ENCODE measurements at places on chromosomes 6 and 20.

DNA sequence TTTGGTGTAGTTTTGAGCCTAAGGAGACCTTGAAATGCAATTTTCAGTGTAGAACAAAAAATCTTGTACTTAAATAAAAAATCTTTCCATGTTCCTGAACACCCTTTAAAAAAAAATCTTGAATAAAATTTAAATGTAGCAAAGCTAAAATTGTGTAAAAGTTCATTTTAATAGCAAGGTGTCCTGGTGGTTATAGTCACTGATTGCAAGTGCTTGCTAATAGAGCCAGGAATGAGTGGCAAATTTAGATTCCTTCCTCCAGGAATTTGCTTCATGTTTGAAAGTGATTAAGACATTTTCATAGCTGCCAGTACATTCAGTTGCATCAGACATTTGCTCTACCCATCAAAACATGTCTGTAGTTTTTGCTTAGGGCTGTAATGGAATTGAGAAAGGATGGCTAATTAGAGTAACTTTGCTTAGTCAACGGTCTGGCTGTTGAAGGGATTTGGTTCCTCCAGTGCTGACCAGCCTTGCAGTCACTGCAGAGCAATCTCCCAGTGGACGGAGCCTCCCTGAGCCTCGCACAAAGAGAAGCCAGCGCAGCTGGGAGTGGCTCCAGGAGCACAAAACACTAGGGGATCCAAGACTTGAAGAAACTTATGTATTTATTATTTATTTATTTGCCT, 36.5 kb downstream of the AKAP12 start:
- DNase-seq = no peak

GRCh38 chr20:4086771-4087687, 71.7 kb upstream of the RNF24 start:
- no peak for DNase-seq

DNA sequence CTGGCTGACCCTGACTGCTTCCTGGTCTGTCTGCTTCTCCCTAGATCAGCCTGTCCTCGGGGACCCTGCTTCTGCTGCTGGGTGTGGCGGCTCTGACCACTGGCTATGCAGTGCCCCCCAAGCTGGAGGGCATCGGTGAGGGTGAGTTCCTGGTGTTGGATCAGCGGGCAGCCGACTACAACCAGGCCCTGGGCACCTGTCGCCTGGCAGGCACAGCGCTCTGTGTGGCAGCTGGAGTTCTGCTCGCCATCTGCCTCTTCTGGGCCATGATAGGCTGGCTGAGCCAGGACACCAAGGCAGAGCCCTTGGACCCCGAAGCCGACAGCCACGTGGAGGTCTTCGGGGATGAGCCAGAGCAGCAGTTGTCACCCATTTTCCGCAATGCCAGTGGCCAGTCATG, 6.3 kb downstream of the NRSN2 start:
- no peak for DNase-seq

DNA sequence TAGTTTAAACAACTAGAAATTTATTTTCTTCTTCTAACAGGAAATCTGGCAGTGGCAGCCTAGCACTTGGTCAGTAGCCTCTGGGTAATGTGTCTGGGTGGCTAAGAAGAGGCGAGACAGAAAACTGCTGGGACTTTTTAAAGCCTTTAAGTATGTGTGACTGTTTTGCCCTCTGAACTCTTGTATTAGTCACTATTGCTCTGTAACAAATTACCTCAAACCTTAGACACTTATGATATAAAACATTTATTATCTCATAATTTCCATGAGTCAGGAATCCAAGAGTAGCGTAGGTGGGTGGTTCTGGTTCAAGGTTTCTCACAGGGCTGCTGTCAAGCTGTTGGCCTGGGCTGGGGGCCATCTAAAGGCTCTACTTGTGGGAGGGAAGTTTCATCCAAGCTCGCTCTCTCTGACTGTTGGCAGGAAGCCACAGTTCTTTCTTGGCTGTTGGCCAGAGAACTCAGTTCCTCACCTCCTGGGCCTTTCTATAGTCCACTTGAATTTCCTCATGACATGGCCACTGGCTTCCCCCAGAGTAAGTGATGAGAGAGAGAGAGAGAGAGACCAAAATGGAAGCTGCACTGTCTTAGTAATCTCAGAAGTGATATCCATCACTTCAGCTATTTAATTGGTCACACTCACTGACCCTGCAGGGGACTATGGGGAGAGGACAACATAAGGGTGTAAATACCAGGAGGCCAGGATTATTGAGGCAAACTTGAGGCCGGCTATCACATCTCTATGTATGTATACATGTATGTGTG, 17.4 kb upstream of the TBC1D22B start:
- DNase-seq = peak; percentile 89

- no peak for DNase-seq
Observed at GRCh38 chr20:18313411-18313810, 25.1 kb downstream of the ZNF133 start.

GRCh38 chr6:23180504-23181293, 611.3 kb downstream of the HDGFL1 start:
- DNase-seq = peak; percentile 94

DNA sequence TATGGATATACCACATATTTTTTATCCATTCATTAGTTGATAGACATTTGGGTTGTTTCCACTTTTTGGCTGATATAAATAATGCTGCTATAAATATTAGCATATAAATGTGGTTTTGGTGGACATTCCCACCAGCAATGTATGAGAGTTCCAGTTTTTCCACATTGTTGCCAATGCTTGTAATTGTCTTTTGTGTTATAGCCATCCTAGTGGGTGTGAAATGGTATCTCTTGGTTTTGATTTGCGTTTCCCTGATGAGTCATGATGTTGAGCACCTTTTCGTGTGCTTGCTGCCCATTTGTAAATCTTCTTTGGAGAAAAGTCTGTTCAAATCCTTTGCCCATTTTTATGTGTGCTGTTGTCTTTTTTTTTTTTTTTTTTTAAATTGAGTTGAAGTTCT, 54.4 kb downstream of the DHX35 start:
- no peak for DNase-seq

- DNase-seq = no peak
Observed at GRCh38 chr6:27053738-27054137, 193.8 kb upstream of the PRSS16 start.

GRCh38 chr6:8707956-8708772, 272.8 kb upstream of the SLC35B3 start:
- DNase-seq = peak; percentile 64

DNA sequence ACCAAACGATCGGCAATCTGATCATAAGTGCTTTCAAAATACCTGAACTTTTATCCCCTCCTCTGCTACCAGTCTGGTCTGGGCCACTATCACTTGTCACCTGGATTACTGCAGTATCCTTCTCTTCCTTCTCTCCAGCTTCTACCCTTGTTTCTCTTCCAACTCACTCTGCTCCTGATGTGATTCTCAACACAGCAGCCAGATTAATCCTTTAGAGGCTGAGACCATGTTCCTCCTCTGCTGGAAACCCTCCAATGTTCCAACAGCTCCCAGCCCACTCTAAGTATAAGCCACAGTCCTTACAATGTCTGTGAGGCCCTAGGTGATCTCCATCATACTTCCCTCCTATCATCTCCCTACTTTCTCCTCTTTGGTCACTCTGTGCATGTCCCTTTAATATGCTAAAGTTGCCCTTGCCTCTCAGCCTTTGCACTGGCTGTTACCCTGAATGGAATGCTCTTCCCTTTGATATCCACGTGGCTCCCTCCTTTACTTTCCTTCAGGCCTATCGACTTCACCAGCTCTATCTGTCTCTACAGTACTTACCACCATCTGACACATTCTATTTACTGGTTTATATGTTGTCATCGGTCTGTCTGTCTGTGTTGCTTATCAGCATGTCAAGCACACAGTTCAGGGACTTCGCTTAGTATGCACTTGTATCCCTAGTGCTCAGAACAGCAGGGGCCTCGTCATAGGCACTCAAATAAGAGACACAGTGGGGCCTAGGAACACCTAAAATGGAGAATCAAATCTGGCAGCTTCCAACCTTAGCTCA, 35.0 kb upstream of the RNF24 start:
- DNase-seq = no peak

DNA sequence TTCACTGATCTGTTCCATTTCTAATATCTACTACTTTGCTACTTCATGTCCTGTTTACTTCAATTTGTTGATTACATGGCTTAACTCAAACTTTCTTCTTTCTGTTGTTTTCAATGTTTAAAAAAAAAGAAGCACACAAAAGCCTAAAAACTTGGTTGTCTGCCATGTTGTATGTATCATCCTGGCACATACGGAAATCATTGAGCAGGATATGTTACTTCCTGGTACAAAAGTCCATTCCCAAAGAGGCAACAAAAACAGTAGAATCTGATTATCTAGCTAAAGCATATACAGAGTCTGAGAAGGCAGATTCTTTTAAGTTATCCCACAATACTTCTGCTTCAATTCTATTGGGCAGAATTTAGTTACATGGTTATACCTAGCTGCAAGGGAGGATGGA, 14.5 kb upstream of the COL12A1 start:
- no peak for DNase-seq

GRCh38 chr20:38373898-38374297, 27.6 kb downstream of the LBP start:
- no peak for DNase-seq

DNA sequence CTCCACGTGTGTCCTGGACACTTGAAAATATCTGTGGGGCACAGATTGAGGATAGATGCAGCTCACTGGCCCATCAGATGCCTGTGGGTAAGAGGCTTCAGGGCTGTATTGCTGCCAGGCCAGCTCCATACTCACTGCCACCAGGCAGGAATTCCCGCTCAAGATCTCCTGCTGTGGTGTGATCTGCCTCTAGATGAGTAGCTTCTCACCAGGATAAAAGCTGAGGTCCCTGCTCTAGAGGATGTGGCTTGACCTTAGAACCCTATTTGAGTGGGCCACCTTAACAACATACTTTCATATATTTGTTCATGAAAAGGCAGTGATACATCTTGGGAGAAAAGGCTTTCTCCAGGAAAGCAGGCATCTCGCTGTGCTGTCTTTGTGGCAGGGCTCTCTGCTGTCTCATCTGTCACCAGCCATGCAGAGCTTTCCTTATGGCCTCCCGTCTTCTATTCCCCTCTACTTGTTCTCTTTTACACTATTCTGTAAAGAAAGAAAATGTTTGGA, 165.7 kb upstream of the RNF217 start:
- no peak for DNase-seq

DNA sequence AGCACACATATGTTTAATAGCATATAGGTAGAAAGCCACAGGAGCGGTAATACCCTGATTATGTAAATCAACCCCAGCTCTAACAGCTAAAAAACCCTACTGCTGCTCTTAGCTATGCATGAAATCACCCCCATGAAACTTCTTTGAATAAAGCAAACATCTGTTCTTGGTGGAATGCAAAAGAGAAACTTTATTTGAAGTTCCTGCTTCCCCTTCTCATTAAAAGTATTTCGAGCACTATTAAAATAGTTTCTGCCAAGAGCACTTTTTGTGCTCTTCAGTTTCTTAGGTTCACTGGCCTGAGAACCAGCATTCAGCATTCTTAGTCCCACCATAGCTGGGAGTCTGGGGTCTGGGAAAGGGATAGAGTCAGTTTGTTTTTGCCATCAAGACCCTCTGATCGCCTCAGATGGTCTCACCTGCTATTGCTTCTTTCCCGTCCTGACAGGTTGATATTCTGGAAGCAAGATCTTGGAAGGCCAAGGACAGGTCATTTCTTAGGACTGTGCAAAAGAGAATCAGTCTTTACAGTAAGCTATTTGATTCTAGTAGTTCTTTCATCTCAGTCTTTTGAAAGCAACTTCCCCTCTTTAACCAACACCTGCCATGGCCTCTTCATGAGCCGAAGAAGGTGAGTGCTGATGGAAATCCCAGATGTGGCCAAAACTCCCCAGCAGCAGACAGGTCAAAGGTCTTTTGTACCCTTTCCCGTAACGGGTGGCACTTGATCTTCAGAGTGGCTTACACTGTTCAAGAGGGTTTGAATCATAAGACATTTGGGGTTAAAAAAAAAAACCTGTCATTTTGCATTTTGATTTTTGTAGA, 76.5 kb upstream of the TMEM170B start:
- DNase-seq = no peak

DNA sequence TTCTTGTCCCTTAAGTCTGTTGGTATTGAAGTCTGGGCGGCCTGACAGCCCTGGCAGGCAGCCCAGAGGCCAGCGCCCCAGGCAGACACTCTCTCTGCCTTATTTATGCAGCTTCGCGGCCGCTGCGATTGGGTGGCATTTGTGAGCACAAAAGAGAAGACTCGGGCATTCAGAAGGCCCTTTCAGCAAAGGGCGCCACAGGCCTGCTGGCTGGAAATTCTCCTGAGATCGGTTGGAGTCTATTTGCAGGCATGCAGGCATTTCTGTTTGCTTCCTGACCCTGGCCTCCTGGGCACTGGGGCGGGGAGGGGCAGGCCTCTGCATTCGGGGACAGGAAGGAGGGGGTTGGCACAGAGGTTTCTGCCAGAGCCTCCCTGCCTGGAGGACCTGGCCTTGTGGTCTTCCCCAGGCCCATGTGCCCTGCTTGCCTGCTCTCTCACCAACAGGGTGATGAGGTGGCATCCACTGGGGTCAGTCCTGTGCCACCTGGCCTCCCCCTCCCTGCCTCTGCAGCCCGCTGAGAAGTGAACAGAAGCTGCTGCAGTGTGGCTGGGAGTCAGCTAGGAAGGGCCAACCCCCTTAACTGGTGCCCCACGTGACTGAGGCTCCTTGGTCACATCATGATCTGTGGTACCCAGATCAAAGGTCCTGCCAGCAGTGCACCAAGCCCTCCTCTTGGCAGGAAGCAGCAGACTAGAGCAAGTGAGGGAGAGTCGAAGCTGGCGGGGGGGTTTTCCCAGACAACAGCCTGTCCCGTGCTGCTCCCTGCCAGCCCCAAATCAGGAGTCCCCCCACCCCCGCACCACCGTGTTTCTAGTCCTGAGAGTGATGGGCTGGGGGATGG, 16.6 kb upstream of the CCDC167 start:
- peak; percentile 89 for DNase-seq

DNA sequence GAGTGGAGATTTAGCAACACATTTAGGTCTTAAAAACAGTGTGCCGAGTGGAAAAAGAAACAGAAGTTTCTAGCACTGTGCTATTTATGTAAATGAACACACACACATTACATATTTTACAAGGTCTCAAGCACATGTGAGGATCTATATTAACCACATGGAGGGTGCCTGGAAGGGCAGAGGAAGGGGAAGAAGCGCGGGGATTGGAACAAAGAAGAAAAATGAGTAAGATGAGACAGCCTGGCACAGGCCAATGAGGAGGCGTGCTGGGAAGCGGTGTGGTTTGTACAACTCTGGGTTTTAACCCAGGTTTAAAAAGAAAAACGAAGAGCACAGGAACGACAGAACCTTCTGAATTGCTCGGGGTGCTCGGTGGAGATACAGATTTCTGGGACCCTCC, 5.7 kb downstream of the KCNG1 start:
- DNase-seq = peak; percentile 76

GRCh38 chr20:58228484-58229197, at the start of gene ANKRD60:
Gene ANKRD60, minus strand, starts transcription at chr20:58228653. Its CDS starts 0 bp downstream, at chr20:58228653.
- peak; percentile 56 for DNase-seq
